ENCODE measurements at places on chromosomes 1 and 21. TPM values are rescaled to one million over a fixed set of nuclear protein-coding genes. Genes with fewer than 3 reads are reported as not detected.

Gene C1QB
- not detected for total RNA-seq

Gene ACTL8
- not detected for total RNA-seq

Gene NPPA
- not detected for total RNA-seq

Gene LRRC52
- not detected for total RNA-seq

Gene C1orf53
- 14.2 TPM for total RNA-seq

Gene TAS1R1
- not detected for total RNA-seq

Gene CSRP1
- 73.5 TPM for total RNA-seq

Gene LRRC38
- not detected for total RNA-seq

Gene HSPB7
- total RNA-seq: not detected

Gene ARMH1
- total RNA-seq: 4.7 TPM

Gene CCDC17
- 8.3 TPM for total RNA-seq

Gene ANGPTL1
- total RNA-seq: 0.59 TPM

DNA sequence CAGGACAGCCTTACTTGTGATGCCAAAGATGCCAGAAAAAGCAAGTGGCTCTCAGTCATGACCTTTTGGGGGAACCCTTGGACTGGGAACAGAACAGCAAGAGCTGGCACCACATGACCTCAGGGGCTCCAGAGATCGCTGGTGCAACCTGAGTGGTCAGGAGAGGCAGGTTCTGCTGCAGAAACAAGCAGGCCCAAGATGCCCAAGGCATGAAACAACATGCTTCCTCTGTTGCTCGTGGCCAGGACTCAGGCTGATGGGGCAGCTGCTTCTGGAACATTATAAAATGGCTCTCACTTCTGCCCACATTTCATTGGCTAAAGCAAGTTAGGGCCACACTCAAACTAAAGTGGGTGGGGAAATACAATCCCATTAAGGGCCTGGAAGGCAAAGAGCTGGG lies 17.7 kb upstream of the CLSTN1 start:
- no peak for DNase-seq

- DNase-seq: no peak
These were observed 8.7 kb downstream of the CTXND2 start for GRCh38 chr1:150895618-150896017.

GRCh38 chr1:196558411-196558810 lies 49.8 kb downstream of the KCNT2 start:
- DNase-seq: peak; percentile 7

GRCh38 chr1:200128944-200129879 lies 101.7 kb downstream of the NR5A2 start:
- no peak for DNase-seq

DNA sequence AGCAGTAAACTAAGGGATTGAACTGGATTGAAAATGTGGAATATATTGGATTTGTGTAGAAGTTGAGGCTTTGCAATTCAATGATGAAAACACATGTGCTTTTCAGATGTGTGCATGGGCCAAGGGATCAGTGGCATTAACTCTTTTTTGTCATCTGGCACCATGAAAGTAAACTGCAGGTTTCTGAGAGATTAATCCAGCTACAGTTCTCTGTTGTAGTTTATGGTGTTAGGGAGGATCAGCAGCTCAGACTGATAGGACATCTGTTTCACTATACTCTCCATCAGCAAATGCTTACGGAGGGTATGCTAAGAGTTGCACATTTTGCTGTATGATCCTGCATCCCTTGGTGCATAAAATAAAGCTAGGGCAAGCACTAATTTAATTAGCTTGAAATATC lies 82.6 kb downstream of the C1orf21 start:
- no peak for DNase-seq

DNA sequence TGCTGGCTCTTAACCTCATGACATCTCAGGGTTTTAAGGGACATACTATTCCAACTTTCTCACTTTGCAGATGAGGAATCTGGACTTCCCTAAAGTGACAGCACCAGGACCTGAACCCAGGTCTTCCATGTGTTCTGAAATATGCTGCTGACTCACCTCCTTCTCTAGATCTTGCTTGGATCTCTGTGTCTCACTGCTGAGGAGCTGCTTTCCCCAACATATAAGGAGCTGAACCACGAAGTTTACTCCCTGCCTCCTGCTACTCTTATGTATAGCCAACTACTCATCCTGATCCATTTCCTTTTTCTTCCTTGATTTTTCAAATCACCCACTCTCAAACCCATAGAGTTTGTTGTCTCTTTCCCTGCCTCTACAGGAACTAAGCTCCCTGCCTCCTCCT lies 38.2 kb downstream of the ALG14 start:
- DNase-seq: no peak

DNA sequence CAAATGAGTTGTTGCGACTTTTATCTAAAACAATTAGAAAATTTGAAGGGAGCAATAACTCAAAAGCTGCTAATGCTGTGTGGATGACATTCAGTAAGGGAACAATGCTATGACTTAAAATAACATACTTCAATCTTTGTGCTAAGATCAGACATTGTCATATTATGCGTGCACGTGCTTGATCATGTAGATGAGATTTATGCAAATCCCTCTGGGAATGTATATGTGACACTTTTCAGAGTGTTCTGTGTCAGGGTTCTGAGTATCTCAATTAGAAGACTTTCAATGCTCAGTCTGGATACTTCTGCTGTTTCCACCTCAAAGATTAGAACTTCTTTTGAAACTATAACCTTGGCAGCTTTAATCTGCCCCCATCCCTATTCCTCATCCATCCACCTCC lies 18.6 kb upstream of the POU2F1 start:
- no peak for DNase-seq

- no peak for DNase-seq
These were observed 115.4 kb downstream of the CRYAA start for GRCh38 chr21:43284238-43284637.

DNA sequence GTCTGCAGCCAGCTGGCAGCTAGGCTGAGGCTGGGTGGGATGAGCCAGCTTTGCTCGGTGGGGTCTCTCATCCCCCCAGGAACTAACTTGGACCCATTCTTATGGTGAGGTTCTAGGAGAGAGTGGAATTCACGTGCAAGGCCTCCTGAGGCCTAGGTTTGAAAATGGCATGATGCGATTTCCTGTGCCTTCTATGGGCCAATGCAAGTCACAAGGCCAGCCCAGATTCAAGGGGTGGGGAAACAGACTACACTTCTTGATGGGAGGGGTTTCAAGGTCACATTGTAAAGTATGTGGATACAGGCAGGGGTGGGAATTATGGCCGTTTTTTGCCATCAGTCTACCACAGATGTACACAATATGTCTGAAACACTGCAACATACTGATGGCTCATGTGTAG lies 48.3 kb downstream of the HTR6 start:
- DNase-seq: no peak

- no peak for DNase-seq
These were observed 147.6 kb upstream of the C1orf174 start for GRCh38 chr1:4047666-4048065.

GRCh38 chr1:32373996-32374592 lies 11.8 kb downstream of the TSSK3 start:
- no peak for DNase-seq

DNA sequence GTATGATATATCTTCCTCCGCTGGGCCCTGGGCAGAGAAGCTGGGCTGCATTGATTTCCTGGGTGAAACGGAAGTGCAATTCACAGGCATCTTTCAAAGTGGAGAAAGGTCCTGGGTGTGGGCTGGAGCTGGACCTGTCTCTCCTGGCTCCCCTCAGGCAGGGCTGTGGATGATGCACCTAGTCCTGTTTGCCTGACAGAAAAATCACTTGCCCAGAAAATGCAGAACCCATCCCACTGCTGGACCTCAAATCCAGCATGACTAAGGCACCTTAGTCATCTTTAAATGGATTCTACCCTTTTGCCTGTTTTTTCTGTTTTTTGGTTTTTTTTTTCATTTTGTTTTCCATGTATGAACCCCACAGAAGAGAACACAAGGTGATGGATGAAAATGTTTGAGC lies 49.7 kb downstream of the MYSM1 start:
- DNase-seq: no peak

- no peak for DNase-seq
These were observed 1.8 kb downstream of the NCMAP start for GRCh38 chr1:24557711-24558131.

DNA sequence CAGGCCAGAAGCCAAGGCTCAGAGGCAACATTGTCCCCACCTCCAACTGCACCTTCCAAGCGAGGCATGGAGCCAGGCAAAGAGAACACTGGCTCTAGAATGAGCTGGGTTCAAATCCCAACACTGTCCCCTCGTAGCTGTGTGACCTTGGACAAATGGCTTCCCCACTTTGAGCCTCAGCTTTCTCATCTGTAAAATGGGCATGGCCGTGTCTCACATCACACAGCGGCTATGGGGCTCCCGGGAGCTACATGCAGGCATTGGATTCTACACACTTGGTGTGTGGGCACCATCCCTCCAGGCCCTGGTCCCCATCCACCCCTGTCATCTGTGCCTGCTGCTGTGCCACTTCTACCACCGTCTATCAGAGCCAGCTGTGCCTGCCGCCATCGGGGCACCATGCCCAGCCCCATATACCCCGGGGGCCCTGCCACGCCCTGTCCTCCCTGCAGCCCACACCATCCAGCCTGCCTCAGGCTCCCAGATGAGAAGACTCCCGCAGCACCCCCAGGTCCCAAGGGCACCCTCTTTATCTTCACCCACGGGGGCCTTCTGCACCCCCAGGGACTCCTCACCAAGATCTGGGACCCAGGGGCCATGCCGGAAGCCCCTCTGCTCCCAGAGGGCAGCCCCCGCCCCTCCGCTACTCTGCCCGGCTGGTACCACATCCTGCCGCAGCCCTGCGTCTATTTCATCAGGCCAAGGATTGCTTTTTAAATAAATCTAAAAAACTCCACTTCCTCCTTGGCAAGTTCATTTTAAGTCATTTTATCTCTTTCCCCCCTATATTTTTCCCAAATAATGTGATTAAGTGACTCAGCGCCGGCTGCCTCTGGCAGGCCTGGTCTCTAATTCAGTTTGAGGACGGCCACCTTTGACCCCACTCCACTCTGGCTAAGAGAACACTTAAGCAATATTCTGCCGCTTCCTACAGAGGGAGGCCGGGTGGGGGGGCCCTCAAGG lies 107.8 kb upstream of the TARDBP start:
- DNase-seq: no peak

GRCh38 chr1:63593886-63594605 lies 835 bp downstream of the PGM1 start:
- DNase-seq: peak; percentile 80

DNA sequence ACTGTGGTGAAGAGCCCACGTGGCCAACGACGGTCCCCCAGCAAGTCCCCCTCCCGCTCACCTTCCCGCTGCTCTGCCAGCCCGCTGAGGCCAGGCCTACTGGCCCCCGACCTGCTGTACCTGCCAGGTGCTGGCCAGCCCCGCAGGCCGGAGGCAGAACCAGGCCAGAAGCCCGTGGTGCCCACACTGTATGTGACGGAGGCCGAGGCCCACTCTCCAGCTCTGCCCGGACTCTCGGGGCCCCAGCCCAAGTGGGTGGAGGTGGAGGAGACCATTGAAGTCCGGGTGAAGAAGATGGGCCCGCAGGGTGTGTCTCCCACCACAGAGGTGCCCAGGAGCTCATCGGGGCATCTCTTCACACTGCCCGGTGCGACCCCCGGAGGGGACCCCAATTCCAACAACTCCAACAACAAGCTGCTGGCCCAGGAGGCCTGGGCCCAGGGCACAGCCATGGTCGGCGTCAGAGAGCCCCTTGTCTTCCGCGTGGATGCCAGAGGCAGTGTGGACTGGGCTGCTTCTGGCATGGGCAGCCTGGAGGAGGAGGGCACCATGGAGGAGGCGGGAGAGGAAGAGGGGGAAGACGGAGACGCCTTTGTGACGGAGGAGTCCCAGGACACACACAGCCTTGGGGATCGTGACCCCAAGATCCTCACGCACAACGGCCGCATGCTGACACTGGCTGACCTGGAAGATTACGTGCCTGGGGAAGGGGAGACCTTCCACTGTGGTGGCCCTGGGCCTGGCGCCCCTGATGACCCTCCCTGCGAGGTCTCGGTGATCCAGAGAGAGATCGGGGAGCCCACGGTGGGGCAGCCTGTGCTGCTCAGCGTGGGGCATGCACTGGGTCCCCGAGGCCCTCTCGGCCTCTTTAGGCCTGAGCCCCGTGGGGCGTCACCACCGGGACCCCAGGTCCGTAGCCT lies 46.8 kb downstream of the TRIM11 start:
- DNase-seq: no peak

DNA sequence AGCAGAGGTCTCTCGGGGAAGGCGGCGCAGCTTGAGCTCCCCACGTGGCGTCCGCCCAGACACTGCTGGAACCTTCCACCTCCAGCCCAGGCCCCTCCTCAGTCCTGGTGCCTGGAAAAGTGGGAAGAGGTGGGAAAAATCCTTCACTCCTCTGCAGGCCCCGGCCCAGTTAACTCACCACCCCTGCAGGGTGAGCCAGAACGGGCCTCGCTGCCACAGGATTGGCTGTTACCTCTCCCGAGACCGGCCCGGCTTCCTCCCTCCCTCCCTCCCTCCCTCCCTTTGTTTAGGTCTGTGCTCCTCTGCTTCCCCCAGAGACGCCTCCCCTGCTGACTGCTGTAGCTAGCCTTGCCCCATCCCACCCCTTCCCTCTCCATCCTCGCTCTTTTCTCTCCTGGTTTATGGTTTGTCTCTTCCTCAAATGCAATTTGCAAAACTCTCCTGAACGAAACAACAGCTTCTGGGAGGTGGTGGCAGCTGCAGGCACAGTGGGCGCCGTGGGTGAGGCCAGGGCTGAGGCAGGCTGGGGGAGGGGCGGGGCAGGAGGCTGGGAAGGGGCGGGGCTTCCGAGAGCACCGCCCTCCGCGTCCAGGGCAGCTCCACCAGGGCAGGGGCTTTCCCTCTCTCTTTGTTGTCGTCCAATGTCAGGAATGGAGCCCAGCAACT lies 6.5 kb downstream of the CAPN9 start:
- peak; percentile 32 for DNase-seq

GRCh38 chr1:211327346-211327921 lies 801 bp downstream of the TRAF5 start:
- peak; percentile 39 for DNase-seq

- no peak for DNase-seq
These were observed 115.3 kb downstream of the PLA2G4A start for GRCh38 chr1:186943891-186944686.

DNA sequence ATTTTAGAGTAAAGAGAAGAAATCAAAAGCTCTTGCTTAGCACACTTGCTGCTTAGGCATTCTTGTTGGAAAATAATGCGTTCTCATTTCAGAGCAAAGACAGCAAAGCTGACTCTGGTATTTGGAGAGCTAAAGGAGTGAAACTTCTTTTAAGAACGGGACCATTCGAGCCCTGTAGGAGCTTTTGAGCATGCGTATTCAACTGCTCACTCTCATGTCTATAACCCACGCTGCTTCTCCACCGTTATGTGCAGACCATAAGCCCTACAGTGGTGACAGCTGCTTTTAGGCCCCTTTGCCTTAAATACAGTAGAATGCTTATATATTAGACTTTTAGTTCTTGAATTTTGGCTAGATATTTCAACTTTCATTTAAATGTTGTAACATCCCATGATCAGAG lies 214.2 kb upstream of the CACYBP start:
- DNase-seq: no peak

Data from Calu3 (cell line).